Suprapubic skin (tissue), 4 donors: ENCODE measurements at places on chromosomes 7 and 10.

GRCh38 chr7:36054637-36055036, 98.4 kb upstream of the EEPD1 start:
- DNase-seq: no peak

- DNase-seq: no peak
Observed at GRCh38 chr10:60704471-60704870, 73.8 kb upstream of the CDK1 start.

DNA sequence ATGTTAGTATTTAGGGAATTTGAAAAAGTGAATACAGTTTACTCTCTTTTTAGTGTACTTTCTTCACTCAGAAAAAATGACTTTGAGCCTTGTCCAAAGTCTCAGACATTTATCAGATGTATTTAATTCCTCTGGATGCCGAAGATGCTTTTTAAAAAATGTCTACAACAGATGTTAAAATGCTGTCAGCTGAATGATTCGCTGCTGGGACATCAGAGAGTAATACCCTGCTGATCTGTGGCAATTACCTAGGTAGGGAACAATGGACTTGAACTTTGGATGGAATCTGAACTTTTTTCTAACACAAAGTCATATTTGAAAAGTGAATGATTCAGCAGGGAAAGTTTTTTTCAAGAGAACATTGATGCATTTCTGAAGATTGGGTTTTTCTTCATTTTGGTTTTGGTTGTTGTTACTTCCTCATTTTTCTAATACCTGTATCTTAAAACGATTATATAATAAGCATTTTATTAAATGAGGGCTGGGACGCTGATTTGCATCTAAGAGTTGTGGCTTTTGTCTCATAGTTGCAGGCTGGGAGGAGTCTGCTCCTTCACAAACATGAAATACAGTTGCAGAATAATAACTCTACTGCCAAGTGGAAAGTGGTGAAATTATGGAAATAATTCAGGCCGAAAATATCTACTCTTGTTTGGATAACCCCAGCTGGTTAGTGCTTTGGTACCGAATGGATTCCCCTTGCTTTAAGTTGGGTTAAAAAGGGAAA, 98.0 kb downstream of the SPAG6 start:
- DNase-seq: no peak

GRCh38 chr7:136533732-136534131, 334.7 kb upstream of the CHRM2 start:
- no peak for DNase-seq

GRCh38 chr7:1618475-1618874, 48.6 kb upstream of the PSMG3 start:
- no peak for DNase-seq

DNA sequence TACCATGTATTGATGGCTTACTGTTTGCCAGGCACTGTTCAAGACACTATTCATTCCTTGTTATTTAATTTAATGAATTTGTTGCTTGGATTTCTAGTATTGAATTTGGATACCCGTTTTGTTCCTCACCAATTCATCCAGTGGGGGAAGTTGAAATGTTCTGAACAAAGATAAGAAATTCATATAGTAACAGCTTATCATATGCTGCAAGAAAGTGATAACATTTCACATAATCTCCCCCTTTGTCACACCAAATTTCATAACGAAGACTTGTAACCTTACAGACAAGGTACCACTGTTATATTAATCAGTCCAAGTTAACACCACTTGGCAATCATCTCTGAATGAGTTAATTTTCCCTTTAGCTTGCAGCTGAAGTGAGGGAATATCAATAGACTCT, 42.1 kb downstream of the SCIN start:
- DNase-seq: no peak

- DNase-seq: no peak
Observed at GRCh38 chr7:156732091-156732625, 91.6 kb downstream of the RNF32 start.

- DNase-seq: no peak
Observed at GRCh38 chr10:118153287-118153686, 106.5 kb upstream of the RAB11FIP2 start.

- no peak for DNase-seq
Observed at GRCh38 chr10:110755781-110756180, 111.6 kb downstream of the RBM20 start.

DNA sequence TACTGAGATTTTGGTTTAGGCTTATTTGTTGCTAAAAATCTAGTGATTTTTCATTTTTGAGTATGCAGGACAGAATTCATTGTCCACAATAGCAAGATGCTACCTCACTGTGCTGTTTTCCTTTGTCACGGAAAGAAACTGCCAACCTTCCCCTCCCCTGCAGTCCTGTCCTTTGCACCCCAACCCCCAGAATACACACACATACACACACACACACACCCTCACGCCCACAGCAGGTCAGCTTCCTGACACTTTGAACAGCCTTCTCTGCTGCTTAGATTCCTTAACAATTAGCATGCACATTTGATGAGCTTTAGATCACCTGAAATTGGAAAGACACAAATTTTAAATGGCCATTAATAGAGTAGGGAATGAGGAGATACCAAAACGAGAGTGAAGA, 32.1 kb downstream of the ARMC3 start:
- no peak for DNase-seq
